Stimulated activated CD4-positive, alpha-beta T cell treated with anti-CD3 and anti-CD28 coated beads, Interleukin-15, amount 100 ng/mL, for 24 hours (primary cell): ENCODE measurements at places on chromosomes 6 and 20.

DNA sequence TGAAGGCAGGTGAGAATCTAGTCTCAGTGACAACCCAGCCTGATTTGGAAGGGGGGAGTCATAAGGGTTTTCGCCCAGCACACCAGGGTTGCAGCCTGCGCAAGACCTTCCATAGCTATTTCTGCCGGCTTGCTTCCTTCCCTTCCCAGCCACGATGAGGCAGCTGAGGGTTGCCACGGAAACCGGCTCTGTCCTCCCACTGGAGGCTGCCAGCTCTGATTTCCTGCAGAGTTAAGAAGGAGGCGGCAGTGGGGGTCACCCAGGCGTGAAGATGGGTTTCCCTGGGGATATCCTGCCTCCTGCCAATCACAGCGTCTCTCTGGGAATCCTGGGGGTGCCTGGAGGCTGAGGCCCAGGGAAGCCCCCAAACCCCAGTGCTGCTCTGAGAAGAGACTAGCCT is 23.1 kb upstream of the KCNB1 start:
- DNase-seq, result no peak

DNA sequence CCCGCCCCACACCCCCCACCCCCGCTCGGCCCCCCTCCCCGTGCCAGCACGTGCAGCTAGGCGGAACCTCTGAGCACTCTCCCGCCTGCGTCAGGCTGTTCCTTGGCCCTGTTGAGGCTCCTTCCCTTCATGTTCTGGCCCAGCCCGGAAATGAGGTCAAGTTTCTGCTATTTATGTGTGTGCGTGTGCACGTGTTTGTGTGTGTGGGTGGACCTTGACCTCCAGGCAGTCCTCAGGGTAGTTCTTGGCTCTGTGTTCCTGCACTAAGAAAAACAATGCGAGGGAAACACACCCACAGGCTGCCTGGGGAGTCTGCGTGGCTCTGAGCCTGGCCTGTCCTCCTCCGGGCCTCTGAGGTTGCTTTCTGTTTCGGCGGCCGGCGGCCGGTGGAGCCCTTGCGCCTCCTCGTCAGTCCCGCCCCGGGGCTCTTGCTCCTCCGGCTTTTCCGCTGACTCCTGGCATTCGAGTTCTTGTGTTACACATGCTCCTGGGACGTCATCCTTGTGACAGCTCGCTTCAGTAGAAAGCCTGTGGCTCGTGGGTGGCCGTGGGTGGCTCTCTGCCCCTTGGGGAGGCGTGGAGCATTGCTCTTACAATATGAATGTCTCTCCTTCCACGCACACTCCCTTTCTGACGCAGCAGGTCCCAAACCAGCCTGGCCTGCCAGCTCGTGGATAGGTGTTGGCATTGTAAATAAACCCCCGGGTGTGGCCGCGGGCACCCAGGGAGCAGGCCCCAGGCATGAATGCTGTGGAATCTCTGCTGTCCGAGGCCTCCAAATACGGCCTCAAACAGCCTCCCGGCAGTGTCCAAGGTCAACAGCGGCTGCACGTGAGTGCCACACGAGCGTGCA is 10.0 kb downstream of the SLCO4A1 start:
- peak; percentile 71 for DNase-seq

DNA sequence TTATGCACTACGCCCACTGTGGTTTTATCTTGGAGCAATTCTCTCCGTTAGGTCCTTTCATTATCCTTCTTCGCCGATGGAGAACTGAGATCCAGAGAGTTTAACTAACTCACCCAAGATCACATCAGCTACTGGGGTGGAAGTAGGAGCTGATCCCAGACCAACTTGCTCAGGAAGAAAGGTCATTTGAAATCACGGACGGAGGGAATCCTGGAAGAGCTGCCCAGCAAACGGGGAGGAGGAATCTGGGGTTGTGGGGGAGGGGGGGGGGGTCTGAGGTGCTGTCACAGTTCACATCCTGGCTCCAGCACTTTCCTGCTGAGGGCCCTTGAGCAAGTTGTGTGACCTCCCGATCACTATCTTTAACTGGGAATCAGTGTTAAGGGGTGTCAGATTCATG is 62.0 kb downstream of the NPEPL1 start:
- DNase-seq, result no peak

DNA sequence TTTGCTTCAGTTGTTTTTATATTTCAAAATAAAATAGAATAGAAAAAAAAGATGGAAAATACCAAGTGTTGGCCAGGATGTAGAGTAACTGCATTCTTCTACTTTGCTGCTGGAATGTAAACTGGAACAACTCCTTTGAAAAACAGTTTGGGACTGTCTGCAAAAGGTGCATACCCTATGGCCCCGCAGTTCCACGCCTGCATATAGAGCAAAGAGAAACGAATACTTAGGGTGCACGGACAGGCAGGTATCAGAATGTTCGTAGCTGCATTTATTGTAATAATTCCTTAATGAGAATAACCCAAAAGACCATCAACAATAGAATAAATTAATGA is 603 bp upstream of the RAB23 start:
- no peak for DNase-seq

- peak; percentile 84 for DNase-seq
Observed at GRCh38 chr6:44221291-44221960, 2.0 kb upstream of the SLC29A1 start.

- no peak for DNase-seq
Observed at GRCh38 chr6:12800120-12800519, 83.6 kb downstream of the PHACTR1 start.

- no peak for DNase-seq
Observed at GRCh38 chr20:49460916-49461315, 21.6 kb downstream of the KCNB1 start.

DNA sequence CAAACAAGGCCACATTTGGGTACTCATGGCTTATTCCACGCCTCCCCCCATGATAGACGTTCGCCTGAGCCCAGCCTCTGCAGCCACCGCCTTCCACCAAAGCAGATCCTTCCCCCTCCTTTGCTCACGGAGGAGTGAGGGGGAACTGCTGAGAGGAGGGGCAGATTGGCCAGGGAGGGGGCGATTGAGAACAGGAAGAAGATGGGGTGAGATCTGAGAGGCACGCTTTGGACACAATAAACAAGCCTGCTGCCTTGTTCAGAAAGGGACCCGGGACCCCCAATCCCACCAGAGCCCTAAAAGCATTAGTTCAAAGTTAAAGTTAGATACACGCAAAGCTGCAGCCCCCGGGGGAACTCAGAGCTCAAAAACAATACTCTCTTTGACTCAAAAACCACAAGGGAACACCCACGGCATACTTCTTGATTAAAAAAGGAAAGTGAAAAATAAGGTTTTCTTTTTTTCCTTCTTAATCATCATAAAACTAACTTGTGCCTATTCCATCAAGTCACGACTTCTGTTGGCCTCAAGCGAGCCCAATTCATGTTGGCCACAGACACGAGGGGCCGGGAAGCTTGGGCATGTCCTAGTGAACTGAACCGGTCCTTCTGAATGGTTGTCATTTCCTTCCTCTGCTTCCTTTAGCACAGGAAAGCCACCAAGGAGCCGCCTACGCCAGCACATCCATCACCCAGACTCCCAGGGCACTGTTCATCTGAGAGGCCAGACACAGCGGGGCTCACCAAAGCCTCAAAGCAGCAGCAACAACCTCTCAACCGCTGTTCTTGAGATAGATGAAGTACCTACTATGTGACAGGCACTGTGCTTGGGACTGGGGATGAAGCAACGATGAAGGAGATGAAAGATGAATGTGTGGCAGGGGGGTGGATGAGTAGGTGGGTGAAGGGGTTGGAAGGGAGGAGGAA is 44.7 kb downstream of the NFATC2 start:
- DNase-seq, result peak; percentile 75

DNA sequence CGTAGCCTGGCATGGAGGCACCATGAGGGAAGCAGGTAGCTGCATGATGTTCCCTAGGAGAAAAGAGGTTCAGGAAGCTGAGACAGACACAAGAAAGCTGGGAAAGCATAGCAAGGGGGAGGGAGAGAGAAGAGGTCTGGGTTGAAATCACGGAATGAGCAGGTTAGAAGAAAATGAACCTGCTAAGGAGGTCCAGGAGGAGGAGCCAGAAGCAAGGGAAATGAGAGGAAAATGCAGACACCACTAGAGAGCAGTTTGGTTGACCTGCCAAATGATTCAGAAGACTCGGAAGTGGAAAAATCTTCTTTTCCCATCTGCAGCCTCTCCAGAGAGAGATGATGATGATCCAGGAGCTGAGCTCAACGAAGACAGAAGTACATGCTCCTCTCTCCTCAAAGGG is 70.9 kb downstream of the VIP start:
- no peak for DNase-seq

- no peak for DNase-seq
Observed at GRCh38 chr20:24732599-24732998, 216.5 kb upstream of the CST7 start.

- no peak for DNase-seq
Observed at GRCh38 chr6:35173427-35174087, 32.4 kb upstream of the TCP11 start.

DNA sequence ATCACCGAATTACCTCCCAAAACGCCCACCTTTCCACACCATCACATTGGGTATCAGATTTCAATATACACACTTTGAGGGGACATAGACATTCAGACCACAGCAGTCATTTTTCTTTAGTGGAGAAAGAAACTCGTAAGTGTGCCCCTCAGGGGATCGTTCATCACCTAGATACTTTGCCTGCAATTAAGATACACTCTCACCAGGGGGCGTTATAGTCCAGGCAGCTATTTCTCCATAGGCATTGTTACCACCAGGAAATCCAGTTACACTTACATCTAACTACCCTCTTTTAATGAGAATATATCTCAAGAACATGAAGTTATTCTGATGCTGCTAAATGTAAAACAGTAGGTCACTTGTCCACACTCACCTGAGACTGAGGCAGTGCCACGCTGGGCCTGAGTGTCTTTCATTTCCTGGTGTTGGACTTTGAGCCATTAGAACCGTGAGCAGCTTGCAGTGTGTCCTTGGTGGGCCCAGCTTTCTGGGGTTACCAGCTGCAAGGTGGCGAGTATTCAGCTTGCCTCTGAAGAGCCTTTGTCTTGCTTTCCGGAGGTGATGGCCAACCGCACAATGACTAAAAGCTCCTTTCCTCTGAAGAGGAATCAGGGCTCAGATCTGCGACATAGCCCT is 35.1 kb upstream of the UNC93A start:
- no peak for DNase-seq

DNA sequence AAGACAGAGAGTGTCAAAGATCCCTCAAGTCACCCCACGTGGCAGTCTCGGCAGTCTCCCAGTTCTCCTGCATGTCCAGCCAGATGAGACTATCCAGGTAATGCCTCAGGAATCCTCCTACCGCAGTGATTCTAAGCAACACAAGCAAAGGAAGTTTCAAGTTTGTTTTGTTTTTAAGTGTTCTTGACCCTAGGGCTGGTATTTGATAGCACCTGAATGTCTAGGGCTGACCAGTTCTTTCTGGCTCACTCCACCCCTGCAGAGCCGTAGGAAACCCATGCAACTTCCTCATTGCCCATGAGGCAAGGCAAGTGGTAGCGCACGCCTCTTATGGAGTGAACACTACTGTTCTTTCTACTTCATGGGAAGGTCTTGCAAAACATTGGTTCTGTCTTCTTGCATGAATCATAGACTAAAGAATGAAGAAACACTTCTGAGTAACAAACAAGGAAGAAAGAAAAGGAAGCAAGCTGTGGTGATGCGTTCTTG is 24.8 kb upstream of the FOXQ1 start:
- no peak for DNase-seq
